ENCODE measurements at places on chromosomes 13 and 19.

GRCh38 chr13:46861959-46862358, 34.9 kb downstream of the HTR2A start:
- no peak for DNase-seq

- DNase-seq = no peak
Observed at GRCh38 chr19:16193466-16193865, 4.2 kb upstream of the AP1M1 start.

GRCh38 chr19:5580161-5580571, 12.4 kb upstream of the TINCR start:
- DNase-seq = no peak

DNA sequence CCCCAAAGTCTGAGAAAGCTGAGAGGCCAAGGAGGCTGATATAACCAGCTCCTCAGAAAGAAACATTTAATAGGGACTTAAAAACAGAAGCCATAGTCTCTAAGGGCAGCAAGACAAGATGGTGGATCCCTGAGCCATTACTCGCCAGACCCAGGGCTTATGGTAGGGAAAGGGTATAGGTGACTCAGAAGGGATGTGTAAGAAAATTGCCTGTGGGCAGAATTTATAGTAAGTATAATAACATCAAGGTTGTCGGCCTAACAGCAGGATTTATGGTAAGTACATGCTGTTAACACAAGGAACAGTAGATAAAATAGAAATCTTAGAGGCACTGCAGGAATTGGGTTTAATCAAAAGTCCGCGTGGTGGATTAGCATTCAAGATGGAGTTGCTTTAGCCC, 14.7 kb downstream of the KBTBD6 start:
- DNase-seq = no peak

DNA sequence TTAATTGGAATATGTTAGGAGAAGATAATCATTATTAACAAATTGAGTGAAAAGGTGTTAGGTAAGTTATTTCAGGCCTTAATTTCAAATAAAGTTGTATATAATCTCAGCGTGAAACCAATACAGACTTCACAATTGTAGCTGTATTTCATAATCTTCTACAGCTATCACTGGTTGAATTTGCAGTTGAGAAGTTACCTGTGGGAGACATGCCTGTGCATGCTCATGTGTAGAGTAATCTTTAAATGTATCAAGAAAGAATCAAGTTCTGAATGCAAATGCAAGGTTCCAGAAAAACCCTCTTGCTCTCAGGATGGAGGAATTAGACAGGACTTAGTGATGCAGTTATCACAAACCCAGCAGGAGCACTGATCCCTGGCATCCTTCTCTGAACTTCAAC, 938.4 kb upstream of the SLC10A2 start:
- no peak for DNase-seq

GRCh38 chr13:105336706-105337576, 1198.5 kb downstream of the EFNB2 start:
- peak; percentile 46 for DNase-seq

GRCh38 chr19:54684527-54684926, 21.7 kb downstream of the LILRB4 start:
- no peak for DNase-seq

GRCh38 chr13:26991508-26992181, 180.0 kb downstream of the USP12 start:
- no peak for DNase-seq
